Astrocyte (in vitro differentiated cells and primary cell): ENCODE measurements at places on chromosomes 12 and 14. TPM values are rescaled to one million over a fixed set of nuclear protein-coding genes. Genes with fewer than 3 reads are reported as not detected.

GRCh38 chr12:58509116-58509885, 411.0 kb downstream of the LRIG3 start:
- H3K4me3 ChIP-seq = no peak overlapping the region
- peaks cover 9% of the 10 kb centered on the region for H3K4me1 ChIP-seq
- peak; percentile 88 for DNase-seq
- peak overlapping the region; percentile 92 for H3K27ac ChIP-seq
- no peaks in the 10 kb centered on the region for H3K36me3 ChIP-seq

DNA sequence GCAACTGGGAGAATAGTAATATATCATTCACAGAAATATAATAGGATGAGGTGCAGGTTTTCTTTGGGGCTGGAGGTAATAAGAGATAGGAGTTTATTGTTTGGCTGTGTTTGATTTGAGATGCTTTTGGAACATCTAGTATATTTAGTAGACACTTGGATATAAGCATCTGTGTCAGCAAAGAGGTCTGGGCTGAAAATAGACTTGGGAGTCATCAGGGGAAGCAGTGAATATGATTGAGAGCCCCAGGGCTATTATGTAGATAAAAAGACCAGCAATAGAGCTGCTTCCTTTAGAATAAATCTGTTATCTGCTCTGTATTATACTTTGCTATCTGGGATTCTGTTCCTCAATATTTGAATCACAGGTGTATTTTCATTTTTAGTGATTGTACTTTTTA, 36.6 kb downstream of the SPATA7 start:
- no peak for DNase-seq
- H3K27ac ChIP-seq = no peak overlapping the region
- H3K4me1 ChIP-seq = peaks cover 2% of the 10 kb centered on the region
- no peak overlapping the region for H3K4me3 ChIP-seq
- no peaks in the 10 kb centered on the region for H3K27me3 ChIP-seq

DNA sequence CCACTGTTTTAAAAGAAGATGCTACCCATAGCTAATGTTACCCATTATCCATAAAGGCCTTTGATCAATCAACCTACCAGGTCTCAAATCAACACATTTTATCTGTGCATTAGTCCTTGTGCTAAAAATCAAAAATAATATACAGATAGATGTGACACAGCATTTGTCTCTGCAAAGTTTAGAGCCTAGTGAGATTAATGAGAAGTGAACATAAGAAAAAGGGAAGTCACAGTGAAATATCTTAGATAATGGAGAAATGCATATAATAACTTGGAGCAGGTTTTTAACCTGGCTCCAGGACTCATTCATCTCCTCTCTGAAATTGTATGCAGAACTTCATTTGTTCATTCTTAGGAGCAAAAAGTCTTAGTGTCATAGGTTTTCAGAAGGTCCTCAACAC, 7.2 kb downstream of the PDE3A start:
- no peak overlapping the region for H3K27ac ChIP-seq
- H3K27me3 ChIP-seq = no peaks in the 10 kb centered on the region
- no peak overlapping the region for H3K4me3 ChIP-seq
- H3K4me1 ChIP-seq = no peaks in the 10 kb centered on the region

The CLEC4A gene
- total RNA-seq = 0.32 and 1.6 TPM in 2 replicates

DNA sequence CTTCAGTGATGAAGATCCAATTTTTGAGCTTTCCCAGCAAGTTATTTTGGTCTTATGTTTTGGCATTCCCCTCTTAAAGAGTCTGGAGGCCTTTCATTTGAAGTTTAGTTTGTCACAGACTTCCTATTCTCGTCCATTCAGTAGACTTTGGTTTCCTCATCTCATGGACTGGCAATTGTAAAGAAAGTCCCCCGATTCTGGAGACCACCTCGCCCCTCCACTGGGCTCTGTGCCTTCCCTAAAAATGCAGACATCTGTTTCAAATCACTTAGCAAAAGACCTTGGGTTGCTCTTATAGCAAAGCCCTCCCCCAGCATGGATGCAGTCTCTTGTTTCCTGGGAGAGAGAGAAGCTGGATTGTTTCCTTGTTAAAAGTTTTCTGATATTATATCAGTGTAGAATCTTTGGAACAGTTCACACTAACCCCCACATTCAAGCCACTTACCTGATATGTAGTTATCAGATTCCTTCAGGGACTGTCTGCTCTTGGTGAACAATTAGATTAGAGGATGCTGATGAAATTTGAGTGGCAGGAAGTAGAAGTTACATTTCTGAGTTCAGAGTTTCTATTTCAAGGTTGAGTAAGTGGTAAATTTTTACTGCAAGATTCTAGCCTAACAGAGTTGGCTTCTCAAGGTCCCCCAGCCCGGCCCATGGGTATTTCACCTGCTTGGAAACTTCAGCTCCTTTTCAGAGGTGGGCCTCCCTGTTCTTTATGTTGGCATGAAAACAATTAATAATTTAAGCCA, 56.3 kb downstream of the PLXNC1 start:
- no peaks in the 10 kb centered on the region for H3K4me1 ChIP-seq
- H3K36me3 ChIP-seq = no peaks in the 10 kb centered on the region
- peaks cover 4% of the 10 kb centered on the region for H3K27me3 ChIP-seq
- no peak for DNase-seq

DNA sequence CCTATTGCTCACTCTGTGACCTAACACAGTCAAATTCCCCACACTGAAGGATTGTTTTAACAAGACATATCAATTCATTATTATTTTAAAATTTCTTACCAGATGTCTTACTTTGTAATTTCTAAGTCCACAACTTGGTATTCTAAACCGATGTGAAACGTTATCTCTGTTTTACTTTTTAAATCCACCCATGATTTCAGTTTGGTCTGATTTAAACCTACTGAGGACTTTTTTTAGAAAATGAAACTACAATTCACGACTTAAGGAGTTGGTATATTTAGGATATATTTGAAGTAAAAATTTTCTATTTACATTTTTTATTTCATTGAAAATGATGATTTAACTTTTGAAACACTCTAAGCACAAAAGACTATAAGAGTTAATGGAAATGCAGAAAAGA, 35.1 kb upstream of the GRIP1 start:
- H3K27ac ChIP-seq = no peak overlapping the region
- H3K4me1 ChIP-seq = no peaks in the 10 kb centered on the region
- H3K36me3 ChIP-seq = no peaks in the 10 kb centered on the region
- H3K4me3 ChIP-seq = no peak overlapping the region
- H3K27me3 ChIP-seq = no peaks in the 10 kb centered on the region

- no peaks in the 10 kb centered on the region for H3K36me3 ChIP-seq
- no peaks in the 10 kb centered on the region for H3K27me3 ChIP-seq
- no peak for DNase-seq
- H3K4me1 ChIP-seq = no peaks in the 10 kb centered on the region
Observed at GRCh38 chr12:108193917-108194316, 64.8 kb downstream of the WSCD2 start.

- peak overlapping the region; percentile 99 for H3K27ac ChIP-seq
- DNase-seq = peak; percentile 51
- no peaks in the 10 kb centered on the region for H3K36me3 ChIP-seq
- H3K27me3 ChIP-seq = no peaks in the 10 kb centered on the region
- H3K4me3 ChIP-seq = peak overlapping the region; percentile 99
- peaks cover 6% of the 10 kb centered on the region for H3K4me1 ChIP-seq
Observed at GRCh38 chr12:62604871-62605270, 138.2 kb downstream of the MON2 start.

The PALS1 gene
- 33.8 and 46.0 TPM in 2 replicates for total RNA-seq

- H3K27me3 ChIP-seq = no peaks in the 10 kb centered on the region
- no peak overlapping the region for H3K27ac ChIP-seq
- DNase-seq = no peak
Observed at GRCh38 chr12:105805730-105806399, 332.9 kb downstream of the NUAK1 start.

- no peaks in the 10 kb centered on the region for H3K36me3 ChIP-seq
- no peak overlapping the region for H3K27ac ChIP-seq
- H3K4me1 ChIP-seq = no peaks in the 10 kb centered on the region
- no peak overlapping the region for H3K4me3 ChIP-seq
Observed at GRCh38 chr12:19453961-19454360, 14.7 kb downstream of the AEBP2 start.

DNA sequence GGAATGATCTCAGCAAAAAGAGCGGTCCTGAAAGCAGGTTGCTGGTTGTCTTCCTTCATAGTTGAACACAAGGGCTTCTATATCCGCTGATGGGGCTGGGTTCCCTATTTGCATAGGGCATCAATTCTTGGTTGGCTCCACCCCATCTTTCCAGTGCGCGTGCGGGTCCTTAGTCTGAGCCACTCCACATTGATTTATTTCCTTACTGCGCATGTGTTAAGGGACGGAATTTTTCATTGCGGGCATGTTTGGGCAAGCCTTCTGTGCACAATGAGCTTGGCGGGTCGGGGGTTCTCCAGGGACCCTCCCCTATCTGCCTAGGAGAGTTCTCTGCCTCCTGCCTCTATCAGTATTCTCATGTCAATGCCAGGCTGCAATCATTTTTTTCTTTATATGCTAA, 21.2 kb upstream of the DLGAP5 start:
- no peaks in the 10 kb centered on the region for H3K36me3 ChIP-seq
- H3K27ac ChIP-seq = no peak overlapping the region
- H3K27me3 ChIP-seq = no peaks in the 10 kb centered on the region
- no peaks in the 10 kb centered on the region for H3K4me1 ChIP-seq

GRCh38 chr12:106906715-106907114, 49.0 kb upstream of the TMEM263 start:
- H3K27ac ChIP-seq = no peak overlapping the region
- H3K36me3 ChIP-seq = no peaks in the 10 kb centered on the region
- no peak for DNase-seq
- no peaks in the 10 kb centered on the region for H3K4me1 ChIP-seq

- no peaks in the 10 kb centered on the region for H3K4me1 ChIP-seq
- H3K27ac ChIP-seq = peak overlapping the region; percentile 59
- DNase-seq = no peak
- H3K27me3 ChIP-seq = no peaks in the 10 kb centered on the region
- H3K36me3 ChIP-seq = no peaks in the 10 kb centered on the region
Observed at GRCh38 chr12:80936353-80936641, 1.4 kb downstream of the LIN7A start.

- H3K27ac ChIP-seq = no peak overlapping the region
- H3K4me1 ChIP-seq = no peaks in the 10 kb centered on the region
- no peaks in the 10 kb centered on the region for H3K36me3 ChIP-seq
- no peaks in the 10 kb centered on the region for H3K27me3 ChIP-seq
- DNase-seq = peak; percentile 29
- no peak overlapping the region for H3K4me3 ChIP-seq
Observed at GRCh38 chr14:35234012-35234805, 58.0 kb upstream of the PSMA6 start.

DNA sequence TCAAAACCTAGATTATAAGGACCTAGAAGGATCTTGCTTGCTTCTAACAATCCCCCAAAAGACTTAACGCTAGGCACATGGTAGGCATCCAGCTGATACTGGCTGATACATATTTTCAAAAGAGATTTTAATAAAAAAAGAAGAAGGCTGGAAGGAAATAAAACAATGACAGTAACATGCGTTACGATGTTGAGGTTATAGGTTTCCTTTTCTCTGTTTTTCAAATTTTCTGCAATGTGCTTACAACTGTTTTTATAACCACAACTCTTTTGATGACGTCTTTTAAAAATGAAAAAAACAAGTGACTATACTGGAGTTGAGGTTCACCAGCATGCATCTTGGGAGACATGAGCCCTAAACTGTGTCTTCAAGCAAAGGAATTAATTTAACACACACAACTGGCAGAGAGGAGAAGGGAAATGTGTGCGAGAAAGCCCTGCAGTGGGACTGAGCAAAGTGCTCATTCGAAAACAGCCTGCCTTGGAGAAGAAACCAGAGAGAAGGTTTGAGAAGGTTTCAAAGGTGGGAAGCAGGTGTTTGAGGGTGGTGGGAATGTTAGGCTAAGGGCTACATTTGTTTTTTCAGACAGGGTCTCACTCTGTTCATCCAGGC, 80.4 kb downstream of the DUSP16 start:
- DNase-seq = no peak
- H3K4me1 ChIP-seq = no peaks in the 10 kb centered on the region
- H3K27ac ChIP-seq = no peak overlapping the region
- H3K4me3 ChIP-seq = no peak overlapping the region

- no peak overlapping the region for H3K27ac ChIP-seq
- no peaks in the 10 kb centered on the region for H3K27me3 ChIP-seq
- H3K4me3 ChIP-seq = no peak overlapping the region
- no peaks in the 10 kb centered on the region for H3K4me1 ChIP-seq
- no peak for DNase-seq
Observed at GRCh38 chr12:125454786-125455480, 389.7 kb downstream of the AACS start.

DNA sequence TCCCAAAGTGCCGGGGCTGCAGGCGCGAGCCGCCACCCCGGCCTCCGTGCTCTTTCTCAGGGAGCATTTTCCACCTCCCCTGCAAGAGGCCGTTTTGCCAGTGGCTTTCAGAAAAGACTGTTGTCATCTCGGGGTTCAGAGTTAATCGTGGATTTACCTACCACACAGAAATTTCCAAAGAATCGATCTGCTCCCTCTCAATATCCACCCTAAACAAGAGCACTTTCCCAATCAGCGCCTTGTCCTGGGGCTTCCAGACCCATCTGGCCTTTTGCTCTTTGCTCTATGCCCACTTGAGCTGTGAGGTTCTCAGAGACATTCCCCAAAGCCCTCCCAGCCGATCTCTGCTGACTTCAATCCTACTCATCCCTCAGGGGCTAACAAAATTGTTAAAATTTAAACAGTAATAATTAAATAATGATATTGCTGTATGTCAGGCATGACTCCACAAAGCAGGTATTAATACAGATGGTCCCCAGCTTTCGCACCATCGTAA, 86.6 kb downstream of the NINJ2 start:
- no peak for DNase-seq
- no peak overlapping the region for H3K4me3 ChIP-seq
- peaks cover 7% of the 10 kb centered on the region for H3K4me1 ChIP-seq
- no peaks in the 10 kb centered on the region for H3K36me3 ChIP-seq
- no peaks in the 10 kb centered on the region for H3K27me3 ChIP-seq

The BHLHE41 gene
- 2.9 and 4.3 TPM in 2 replicates for total RNA-seq

The MIPOL1 gene
- 11.9 and 15.7 TPM in 2 replicates for total RNA-seq

- peak; percentile 36 for DNase-seq
- H3K4me1 ChIP-seq = no peaks in the 10 kb centered on the region
- no peak overlapping the region for H3K4me3 ChIP-seq
- no peaks in the 10 kb centered on the region for H3K27me3 ChIP-seq
Observed at GRCh38 chr12:47317175-47317915, 237.6 kb upstream of the AMIGO2 start.

DNA sequence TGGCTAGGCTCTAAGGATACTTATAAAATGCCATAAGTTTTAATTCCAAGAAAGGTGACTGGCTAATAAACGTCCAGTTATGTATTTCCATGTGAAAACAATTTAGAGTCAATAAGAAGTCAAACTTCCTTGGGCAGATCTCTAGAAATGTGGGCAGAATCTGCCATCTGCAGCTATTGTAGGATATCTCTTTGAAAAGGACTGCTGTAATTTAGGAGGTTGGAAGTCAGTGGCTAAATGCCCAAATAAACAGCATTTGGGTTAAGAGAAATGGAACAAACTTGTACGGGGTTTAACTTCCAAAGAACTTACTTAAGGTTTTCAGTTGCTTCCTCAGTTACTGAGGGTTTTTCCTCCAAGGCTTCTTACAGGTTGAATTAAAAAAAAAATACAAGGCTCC, 121.6 kb downstream of the FIGNL2 start:
- H3K36me3 ChIP-seq = no peaks in the 10 kb centered on the region
- no peak for DNase-seq
- no peak overlapping the region for H3K4me3 ChIP-seq
- no peaks in the 10 kb centered on the region for H3K27me3 ChIP-seq

The C14orf39 gene
- 1.6 and 2.1 TPM in 2 replicates for total RNA-seq

- H3K27me3 ChIP-seq = peaks cover 53% of the 10 kb centered on the region
- DNase-seq = no peak
- no peak overlapping the region for H3K4me3 ChIP-seq
- H3K4me1 ChIP-seq = no peaks in the 10 kb centered on the region
- H3K27ac ChIP-seq = no peak overlapping the region
- no peaks in the 10 kb centered on the region for H3K36me3 ChIP-seq
Observed at GRCh38 chr14:103099733-103100280, 5.3 kb downstream of the EXOC3L4 start.

GRCh38 chr12:122830517-122831214, 4.6 kb upstream of the HIP1R start:
- no peaks in the 10 kb centered on the region for H3K36me3 ChIP-seq
- no peak overlapping the region for H3K4me3 ChIP-seq
- H3K4me1 ChIP-seq = no peaks in the 10 kb centered on the region
- DNase-seq = peak; percentile 73
- peaks cover 3% of the 10 kb centered on the region for H3K27me3 ChIP-seq
